Smooth muscle cell of bladder (primary cell): ENCODE measurements at places on chromosomes 3 and 15. TPM values are rescaled to one million over a fixed set of nuclear protein-coding genes. Genes with fewer than 3 reads are reported as not detected.

The GOLGA8S gene
- total RNA-seq = under 0.01 TPM in 2 replicates

The PLSCR5 gene
- total RNA-seq = not detected in 2 replicates

The PARP14 gene
- total RNA-seq = 48.1 and 49.0 TPM in 2 replicates

The RETNLB gene
- total RNA-seq = not detected in 2 replicates

The OSTN gene
- 0.55 and 0.57 TPM in 2 replicates for total RNA-seq

The C3orf70 gene
- total RNA-seq = 0.09 and 0.14 TPM in 2 replicates

The HRH1 gene
- total RNA-seq = 29.0 and 37.0 TPM in 2 replicates

The NRG4 gene
- not detected in 2 replicates for total RNA-seq

The TTLL3 gene
- total RNA-seq = 8.2 and 11.0 TPM in 2 replicates

The KBTBD12 gene
- total RNA-seq = not detected in 2 replicates

The DRD3 gene
- total RNA-seq = not detected in 2 replicates

The MBNL1 gene
- 171 and 229 TPM in 2 replicates for total RNA-seq

The CFAP92 gene
- total RNA-seq = 0.09 and 1.1 TPM in 2 replicates

The GHSR gene
- not detected in 2 replicates for total RNA-seq

The SGO1 gene
- 0.55 and 0.57 TPM in 2 replicates for total RNA-seq

The CYP1A2 gene
- not detected in 2 replicates for total RNA-seq

The GUCA1C gene
- not detected in 2 replicates for total RNA-seq

The RHOV gene
- total RNA-seq = under 0.01 TPM in 1 of 2 replicates, not detected in the other

The GOLGA8T gene
- 0.14 TPM in 1 of 2 replicates, not detected in the other for total RNA-seq

The RTP3 gene
- not detected in 2 replicates for total RNA-seq

The LTK gene
- under 0.01 TPM in 1 of 2 replicates, not detected in the other for total RNA-seq

The MYL3 gene
- not detected in 2 replicates for total RNA-seq
